ENCODE measurements at places on chromosomes 11 and 22. TPM values are rescaled to one million over a fixed set of nuclear protein-coding genes. Genes with fewer than 3 reads are reported as not detected.

The RTN4R gene
- 1.2 TPM for total RNA-seq

The LRRC74B gene
- total RNA-seq: not detected

The HSPB2 gene
- 1.2 TPM for total RNA-seq

The FHIP1B gene
- 13.3 TPM for total RNA-seq

The SYNGR1 gene
- 14.9 TPM for total RNA-seq

The MMP13 gene
- total RNA-seq: not detected

The CDHR5 gene
- total RNA-seq: not detected

The CDC42BPG gene
- not detected for total RNA-seq

The FAM111A gene
- total RNA-seq: 11.3 TPM

The GALNT18 gene
- total RNA-seq: 1.5 TPM
